ENCODE measurements at places on chromosomes 6 and 20.

DNA sequence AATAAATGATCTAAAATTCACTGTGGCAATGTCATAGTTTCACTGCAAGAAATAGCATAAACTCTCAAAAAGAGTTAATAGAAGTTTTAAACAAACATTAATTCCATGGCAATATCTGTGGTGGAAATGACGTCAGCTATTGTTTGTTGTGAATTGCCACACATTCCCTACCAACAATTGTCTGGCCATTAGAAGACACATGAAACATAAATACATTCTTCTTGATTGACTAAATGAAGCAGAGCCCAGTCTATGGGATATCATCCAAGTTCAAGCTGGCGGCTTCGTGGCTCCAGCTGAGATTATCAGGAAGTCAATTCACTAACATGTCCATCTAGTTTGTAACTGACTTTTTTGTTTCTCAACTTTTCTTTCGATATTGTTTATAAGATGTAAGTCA, 369.0 kb downstream of the ARHGAP18 start:
- DNase-seq = no peak

DNA sequence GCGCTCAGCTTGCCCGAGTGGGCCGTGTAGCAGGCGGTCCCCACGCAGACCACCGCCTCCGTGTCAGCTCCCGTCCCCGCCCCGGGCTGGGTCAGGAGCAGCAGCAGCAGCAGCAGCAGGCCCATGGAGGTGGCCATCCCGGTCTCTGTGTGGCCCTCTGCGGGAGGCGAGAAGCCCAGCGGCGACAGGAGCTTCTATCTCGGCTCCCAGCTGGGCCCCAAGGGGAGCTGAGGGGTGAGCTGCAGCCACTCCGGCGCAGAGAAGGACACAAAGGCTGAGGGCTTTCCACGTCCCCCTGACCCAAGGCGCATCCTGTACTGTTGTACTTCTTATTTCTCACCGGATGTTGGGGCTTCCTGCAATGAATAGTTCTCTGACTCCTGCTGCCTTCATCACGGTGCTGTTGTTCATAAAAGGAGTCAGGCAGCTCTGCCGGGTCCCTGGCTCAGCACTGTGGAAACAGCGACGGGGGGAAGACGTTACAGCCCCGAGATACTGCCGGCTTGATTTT, at the start of gene CD93:
CD93 (minus strand) TSS at position 269 of the 511 bp plus-strand sequence; CDS start at position 137, 132 bp downstream.
- DNase-seq = no peak

DNA sequence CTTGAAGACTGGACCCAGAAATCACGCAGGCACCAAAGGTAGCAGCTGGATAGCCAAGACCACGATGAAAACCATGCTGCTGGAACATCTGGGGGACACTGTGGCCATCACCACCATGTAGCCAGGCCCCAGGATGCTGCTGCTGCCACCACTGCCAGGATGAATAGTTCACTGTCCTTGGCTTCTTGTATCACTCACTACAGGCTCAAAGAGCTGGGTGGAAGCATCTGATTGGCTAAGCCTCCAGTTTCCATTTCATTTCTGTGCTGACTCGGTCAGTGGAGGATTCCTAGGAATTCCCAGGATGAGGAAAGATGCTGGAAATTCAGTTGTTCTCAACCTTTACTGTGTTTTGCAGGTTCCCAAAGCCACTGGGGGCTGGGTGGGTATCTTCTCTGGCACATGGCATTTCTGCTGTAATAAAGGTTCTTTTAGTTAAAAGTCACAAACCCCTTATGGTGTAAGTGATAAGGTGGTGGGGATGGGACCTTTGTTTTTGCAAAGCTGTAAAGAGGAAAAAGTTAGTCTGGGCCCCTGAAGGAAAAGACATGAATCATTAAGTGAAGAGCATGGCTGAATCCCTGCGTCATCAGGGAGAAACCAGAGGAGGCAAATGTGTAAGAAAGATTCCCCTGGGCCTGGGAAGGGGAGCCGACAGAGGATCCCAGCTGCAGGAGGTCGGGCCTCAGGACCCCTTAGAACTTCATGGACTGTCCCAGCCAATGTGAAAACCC, 75.6 kb upstream of the RNF24 start:
- DNase-seq = no peak

- no peak for DNase-seq
Measured at GRCh38 chr6:36492092-36492491, 49.3 kb downstream of the KCTD20 start.

DNA sequence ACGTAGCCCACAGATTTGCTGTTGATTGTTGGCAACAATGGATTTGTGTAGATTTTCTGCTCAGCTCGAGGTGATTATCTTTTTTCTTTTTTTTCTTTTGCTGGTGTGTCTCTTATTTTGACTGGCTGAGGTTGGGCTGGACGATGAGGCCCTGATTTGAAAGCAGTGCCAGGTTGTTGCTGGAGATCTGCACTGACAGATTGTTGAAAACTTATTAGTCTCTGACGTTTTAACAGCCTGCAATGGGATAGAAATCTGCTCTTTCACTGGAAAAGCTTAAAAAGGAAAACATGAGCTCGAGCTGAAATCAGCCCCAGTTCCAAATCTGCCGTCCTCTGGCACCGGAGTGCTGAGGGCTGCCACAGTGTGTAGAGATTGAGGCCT, 87.7 kb downstream of the PDE7B start:
- DNase-seq = no peak

GRCh38 chr6:108630050-108630714, 69.5 kb downstream of the FOXO3 start:
- no peak for DNase-seq
